Non-pigmented ciliary epithelial cell (primary cell): ENCODE measurements at places on chromosomes 11 and 22.

DNA sequence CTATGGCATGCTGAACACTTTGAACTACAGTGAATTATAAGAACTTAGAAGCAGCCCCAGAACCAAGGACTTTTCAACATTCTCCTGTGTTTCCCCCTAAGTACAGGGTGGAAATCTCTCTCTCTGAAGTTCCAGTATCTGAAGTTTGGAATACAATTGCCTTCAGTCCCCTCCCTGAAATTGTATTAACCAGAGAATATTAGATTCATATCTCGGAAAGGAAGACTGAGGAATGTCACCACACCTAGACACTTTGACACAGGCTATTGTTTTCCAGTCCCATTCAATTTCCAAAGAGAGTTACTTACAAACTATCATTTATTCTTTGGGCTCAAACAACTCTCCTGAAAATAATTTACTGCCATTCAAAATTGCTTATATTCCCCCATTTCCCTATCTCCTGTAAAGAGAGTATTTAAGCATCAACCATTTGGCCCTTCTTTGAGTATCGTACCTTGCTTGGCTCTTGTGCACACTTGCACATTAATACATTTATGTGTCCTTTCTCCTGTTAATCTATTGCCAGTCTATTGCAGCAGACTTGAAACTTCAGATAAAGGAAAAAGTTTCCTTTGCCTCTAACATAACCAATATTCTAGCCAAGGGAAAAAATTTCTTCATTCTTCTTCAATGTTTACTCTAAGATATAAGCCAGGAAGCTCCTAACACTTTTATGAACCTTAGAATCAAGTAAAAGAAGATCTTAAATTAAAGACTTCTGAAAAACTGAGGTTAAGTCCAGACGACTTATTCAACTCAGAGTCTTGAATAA is 402.4 kb upstream of the DDI1 start:
- no peak for DNase-seq

- no peak for DNase-seq
These were observed 295.1 kb upstream of the ANO5 start for GRCh38 chr11:21897752-21898151.

- DNase-seq: no peak
These were observed 3.1 kb downstream of the PIM3 start for GRCh38 chr22:49963647-49964026.

DNA sequence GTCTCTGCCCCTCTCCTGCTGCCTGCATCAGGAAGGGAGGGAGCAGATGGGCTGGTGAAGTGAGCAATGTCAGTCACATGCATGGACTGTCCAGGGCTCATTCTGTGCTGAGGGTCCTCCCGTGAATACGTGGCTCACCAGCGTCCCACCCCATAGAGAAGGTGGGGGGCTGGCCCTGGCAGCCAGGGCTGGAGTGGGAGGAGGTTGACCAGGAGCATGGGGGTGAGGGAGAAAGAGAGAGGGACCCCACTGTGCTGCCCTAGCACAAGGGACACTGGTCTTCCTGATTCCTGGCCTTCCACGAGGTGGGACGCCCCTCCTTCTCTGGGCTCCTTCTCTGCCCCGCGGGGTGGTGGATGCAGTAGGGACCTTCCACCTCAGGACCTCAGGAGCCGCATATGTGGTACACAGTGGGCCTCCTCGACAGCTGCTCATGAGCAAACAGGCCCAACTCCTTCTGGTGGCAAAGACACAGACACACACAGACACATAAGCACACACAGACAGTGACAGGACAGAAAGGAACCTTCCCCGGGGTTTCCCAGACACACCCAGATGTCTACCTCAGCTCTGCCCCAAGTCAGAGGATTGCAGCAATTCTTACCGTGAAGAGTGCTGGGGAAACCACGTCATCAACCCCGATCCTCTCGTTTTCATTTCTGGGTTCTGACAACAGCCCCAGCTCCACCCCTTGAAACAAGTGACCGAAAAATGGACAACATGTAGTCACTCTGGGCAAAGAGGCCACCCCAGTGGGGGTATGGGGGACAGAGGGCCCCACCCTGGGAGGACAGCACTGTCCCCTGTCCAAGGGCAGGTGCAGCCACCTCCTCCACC is 3.6 kb upstream of the APOBEC3A start:
- no peak for DNase-seq

GRCh38 chr22:39179841-39180335 is 27.4 kb upstream of the CBX7 start:
- no peak for DNase-seq

- no peak for DNase-seq
These were observed 76.3 kb downstream of the FAM168A start for GRCh38 chr11:73521621-73522020.

GRCh38 chr11:78838417-78838816 is 263.8 kb upstream of the NARS2 start:
- no peak for DNase-seq

DNA sequence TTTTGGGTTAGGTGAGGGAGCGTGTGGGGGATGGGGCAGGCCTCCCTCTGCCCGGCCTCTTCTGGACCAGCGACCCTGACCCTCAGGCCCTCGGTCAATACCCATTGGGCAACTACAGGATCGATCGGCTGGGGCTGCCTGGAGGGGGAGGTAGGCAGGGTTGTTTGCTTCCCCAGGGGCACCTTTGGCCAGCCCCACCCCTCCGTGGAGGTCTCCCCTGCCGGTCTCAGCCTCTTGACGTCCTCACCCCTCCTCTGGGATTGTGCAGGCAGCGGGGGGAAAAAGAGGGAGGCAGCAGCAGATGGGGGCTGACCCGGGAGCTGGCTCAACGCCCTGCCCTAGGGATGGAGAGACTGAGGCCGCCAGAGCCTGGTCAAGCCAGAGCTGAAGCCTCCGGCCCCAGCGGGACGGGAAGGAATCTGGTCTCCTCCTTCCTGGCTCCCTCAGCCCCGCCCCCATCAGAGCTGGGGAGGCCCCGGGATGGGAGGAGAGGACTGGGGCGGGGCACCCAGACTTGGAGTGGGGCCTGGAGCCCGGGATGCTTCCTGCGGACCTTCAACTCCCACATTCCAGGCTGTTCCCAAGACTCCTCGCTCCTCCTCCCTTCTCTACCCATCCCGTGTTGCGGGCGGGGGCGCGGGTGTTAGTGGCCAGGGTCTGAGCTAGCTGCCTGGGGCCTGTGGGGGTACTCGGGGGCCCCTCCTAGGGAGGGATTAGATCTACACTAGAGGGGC is 14.4 kb upstream of the CDC42EP1 start:
- DNase-seq: peak; percentile 65

DNA sequence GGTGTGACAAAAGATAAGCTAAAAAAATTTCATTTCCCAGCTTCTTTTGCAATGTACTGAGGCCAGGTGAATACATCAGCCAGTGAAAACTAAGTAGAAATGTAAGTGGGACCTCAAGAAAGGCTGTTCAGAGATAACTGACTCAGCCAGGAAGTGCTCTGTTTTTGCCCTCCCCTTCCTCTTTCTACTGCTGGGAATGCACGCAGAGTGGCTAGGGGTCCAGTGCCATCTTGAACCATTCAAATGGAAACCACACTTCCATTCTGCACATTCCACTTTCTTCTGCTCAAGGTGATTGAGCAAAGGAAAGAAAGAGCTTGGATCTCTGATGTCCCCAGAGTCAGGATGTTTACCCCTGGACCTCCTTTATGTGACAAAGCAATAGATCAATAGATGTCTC is 27.8 kb upstream of the LMO2 start:
- no peak for DNase-seq

DNA sequence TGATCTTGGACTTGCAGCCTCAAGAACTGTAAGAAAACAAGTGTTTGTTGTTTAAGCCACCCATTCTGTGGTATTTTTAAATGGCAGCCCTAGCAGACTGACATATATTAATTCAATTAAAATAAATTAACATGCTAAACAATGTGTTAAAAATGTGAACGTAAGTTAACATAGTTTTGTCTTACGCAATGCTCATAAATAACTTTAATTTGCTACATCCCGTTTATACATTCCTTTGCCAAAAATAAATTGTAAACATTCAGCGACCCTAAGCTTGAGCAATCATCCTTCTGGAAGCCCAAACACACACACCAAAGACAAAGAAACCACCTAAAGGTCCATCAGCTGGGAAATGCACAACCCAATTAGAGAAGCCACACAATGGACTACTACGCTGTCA is 70.4 kb downstream of the CELSR1 start:
- DNase-seq: no peak

GRCh38 chr11:57133366-57134038 is 48.3 kb upstream of the LRRC55 start:
- DNase-seq: no peak

- no peak for DNase-seq
These were observed 6.3 kb upstream of the GAL start for GRCh38 chr11:68678031-68678441.

GRCh38 chr11:114202011-114202609 is 94.1 kb upstream of the NNMT start:
- no peak for DNase-seq

DNA sequence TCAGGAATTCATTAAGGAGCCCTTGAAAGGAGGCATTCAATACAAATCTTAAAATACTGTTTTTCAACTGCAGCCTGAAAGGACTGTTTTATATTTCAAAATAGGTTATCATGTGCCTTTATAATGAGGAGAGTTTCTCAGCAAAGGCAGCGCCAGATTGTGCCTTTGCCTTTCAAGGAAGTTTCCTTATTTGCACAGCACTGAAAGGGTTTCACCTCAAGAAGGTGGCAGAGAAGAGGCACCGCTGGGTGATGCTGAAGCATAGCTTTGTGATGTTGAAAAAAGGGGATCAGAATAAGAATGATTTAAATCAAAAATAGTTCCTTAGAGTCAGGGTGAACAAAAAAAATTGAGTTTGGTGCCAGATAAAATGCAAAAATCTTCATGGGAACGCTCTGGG is 601.0 kb upstream of the KIRREL3 start:
- no peak for DNase-seq

GRCh38 chr22:37275622-37276021 is 6.7 kb upstream of the CYTH4 start:
- DNase-seq: no peak

DNA sequence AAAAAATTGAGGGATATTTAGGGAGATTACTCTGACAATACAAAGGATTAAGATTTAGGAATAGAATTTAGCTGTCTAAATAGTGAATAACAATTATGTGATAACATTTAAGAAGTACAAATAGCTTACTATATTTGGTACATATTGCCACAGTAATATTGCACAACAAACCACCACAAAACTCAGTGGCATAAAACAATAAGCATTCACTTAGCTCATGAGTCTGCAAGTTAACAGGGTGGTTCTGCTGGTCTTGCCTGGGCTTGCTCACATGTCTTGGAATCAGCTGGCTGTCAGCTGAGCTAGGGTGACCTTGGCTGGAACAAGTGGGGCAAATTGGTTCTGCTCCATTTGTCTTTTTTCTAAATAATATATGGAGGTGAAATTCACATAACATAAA is 115.1 kb downstream of the DCDC1 start:
- no peak for DNase-seq

- DNase-seq: no peak
These were observed 32.1 kb upstream of the TENM4 start for GRCh38 chr11:79472819-79473529.

DNA sequence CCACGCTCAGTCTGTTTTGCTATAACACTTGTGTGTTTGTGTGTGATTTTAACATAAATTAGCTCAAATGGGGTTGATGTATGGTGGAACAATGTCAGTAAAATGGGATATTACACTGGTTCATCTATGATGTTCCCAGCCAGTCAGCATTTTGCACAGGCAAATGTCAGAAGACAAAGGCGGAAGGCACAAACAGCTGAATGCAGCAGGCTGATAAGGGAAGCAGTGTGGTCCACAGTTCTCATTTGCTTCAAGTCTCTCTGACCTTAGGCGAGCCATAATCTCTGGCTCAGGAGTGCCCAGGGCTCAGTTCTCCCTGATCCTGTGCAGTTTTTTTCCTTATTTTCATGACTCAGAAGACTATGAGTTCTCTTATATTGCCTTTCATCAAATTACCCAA is 102.7 kb downstream of the FAR1 start:
- no peak for DNase-seq

GRCh38 chr11:83693306-83693992 is 407.3 kb upstream of the CCDC90B start:
- DNase-seq: no peak

DNA sequence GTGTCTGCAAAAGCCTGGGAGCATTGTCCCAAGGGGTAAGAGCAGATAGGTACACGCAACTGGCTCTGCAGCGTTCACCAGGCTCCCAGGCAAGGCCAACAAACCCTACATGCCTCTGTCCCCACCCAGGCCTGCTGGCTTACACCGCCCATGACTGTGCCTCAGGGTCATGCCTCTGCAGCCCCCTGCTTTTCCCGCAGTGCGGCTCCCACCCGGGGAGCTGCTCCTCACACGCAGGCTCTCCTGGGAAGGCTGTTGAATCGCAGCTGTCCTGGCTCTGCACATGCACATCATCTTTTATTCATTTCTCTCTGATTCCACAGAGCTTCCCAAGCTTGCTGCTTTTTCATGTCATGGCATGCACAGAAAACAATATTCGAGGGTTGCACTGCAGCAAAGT is 29.2 kb upstream of the B3GAT1 start:
- no peak for DNase-seq

GRCh38 chr11:105740164-105740903 is 130.5 kb downstream of the GRIA4 start:
- DNase-seq: no peak

- DNase-seq: no peak
These were observed 325.6 kb upstream of the MTNR1B start for GRCh38 chr11:92643827-92644226.

DNA sequence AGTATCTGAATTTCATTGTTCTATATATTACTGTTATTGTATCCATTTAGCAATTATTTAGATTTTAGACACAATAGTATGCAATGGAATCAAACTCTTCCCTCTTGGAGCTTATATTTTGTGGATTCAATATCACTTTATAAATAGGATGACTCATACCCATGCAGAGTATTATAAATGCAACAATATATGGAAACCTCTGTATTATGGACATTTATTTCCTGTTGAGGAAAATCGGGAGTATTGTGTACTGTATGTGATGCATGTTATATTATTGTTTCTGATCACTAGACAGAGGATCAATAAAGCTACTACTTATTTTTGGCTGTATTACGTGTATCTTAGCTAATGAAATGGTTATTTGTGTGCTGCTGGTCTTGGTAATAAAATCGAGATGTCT is 770 bp downstream of the METTL15 start:
- DNase-seq: no peak

DNA sequence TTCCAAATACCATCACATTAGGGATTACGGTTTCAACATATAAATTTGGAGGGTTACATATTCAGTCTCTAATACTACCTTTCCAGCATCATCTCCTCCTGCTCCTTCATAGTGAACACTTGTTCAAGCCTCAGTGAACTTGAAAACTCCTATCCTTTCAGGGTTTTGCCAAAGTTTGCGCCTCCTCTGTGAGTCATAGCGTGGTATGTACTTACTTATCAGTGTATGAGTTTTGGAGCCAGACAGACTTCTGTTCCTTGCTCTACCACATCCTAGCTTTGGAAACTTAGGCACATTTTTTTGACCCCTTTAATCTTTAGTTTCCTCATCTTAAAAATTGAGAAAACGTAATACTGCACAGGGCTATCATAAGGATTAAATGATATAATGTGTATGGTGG is 160.1 kb upstream of the ZC3H12C start:
- DNase-seq: no peak

DNA sequence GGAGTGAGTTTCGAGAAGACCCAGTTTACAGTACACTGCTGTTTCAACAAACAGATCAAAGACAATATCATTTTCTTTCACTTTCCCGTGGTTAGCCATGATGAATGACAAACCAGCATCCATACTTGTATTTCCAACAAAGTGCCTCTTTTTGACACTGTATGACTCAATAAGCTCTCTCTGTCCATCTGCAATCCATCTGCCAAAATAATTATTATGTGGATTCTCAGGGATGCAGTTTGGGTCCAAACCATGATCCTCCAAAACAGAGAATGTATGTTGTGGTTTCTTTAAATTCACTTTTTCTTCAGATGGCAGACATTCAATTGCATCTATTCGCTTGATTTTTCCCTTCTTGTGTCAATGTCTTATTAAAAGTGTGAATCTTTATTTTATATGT is 37.8 kb upstream of the RASD2 start:
- DNase-seq: no peak
